ENCODE measurements at places on chromosomes 1 and 21. TPM values are rescaled to one million over a fixed set of nuclear protein-coding genes. Genes with fewer than 3 reads are reported as not detected.

Gene HSPB7
- total RNA-seq: not detected

Gene SPATA1
- 0.11 TPM for total RNA-seq

Gene NTMT2
- not detected for total RNA-seq

Gene IFI44L
- total RNA-seq: 23.9 TPM
